ENCODE measurements at places on chromosomes 11 and 22. TPM values are rescaled to one million over a fixed set of nuclear protein-coding genes. Genes with fewer than 3 reads are reported as not detected.

DNA sequence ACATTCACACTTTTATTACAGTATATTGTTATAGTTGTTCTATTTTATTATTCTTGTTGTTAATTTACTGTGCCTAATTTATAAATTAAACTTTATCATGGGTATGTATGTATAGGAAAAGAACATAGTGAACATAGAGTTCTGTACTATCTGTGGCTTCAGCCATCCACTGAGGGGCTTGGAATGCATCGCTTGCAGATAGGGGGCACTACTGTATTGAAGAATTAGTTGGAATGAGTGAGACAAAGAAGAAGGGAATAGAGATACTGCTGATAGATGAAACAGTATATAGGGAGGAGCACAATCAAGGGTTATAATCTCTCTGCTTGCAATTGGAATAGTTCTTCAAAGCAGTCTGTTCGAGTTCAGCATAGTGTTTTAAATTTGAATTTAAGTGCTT is 432.2 kb downstream of the RAB38 start:
- DNase-seq, result peak; percentile 47

DNA sequence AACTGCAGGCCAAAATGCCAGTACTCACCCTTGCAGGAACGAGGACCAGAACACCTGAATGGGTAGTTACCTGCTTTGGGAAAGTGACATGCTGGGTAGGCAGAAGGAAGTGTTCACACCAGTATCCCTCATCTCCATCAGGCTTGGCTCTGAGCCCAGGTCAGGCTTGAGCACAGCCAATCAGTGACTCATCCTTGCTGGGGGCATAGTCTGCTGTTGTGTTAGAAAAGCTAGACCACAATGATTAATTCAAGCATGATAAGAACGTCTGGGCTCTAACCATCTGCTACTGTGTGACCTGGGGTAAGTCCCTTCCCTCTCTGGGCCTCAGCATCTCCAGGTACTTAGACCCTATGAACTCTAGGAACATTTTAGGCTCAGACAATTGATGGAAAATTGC is 450.4 kb downstream of the MIAT start:
- no peak for DNase-seq

- no peak for DNase-seq
These were observed 418.2 kb downstream of the METTL15 start for GRCh38 chr11:28526406-28526751.

DNA sequence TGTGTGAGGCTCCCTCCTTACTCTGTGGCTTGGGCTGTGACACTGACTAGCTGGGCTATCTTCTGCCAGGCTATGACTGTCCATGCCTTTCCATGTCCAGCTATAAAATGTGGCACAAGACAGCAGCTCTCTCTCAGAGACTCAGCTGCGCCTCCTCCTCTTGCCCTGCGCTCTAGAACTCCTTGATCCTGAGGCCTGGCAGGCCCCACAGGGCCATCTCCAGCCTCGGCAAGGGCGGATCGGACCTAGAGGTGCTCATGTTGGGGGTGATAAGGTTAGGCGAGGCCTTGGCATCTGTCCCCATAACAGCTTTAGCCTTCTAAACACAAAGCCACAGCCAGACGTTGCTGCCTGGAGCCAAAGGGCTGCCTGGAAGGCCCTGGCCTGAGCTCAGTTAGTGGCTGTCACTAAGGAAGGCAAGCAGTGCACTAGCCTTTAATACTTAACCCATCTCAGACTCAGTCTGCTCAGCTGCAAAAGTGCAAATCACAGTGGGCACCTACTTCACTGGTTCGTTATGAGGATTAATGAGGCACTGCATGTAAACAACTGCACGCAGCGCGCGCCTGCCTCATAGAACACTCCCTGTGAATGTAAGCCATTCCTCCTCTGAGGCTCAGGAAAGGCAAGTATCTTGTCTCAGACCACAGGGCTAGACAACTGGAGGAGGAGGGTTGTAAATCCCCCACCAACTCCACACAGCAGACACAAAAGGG is 1.2 kb downstream of the GUCD1 start:
- DNase-seq, result peak; percentile 5

DNA sequence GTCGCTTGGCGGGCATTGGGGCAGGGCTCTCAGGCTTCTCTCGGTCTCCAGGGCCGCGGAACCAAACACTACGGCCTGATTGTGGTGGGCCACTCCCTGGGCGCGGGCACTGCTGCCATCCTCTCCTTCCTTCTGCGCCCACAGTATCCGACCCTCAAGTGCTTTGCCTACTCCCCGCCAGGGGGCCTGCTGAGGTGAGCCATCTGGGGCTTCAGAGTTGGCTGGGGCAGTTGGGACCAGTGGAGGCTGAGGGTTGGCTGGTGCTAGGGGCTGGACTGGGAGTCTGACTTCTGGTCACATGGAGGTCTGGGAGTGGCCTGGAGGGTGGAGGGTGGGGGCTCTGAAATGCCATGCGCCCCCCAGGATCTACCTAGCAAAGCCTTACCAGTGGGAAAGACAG is 15.3 kb upstream of the MYRF start:
- DNase-seq, result no peak

DNA sequence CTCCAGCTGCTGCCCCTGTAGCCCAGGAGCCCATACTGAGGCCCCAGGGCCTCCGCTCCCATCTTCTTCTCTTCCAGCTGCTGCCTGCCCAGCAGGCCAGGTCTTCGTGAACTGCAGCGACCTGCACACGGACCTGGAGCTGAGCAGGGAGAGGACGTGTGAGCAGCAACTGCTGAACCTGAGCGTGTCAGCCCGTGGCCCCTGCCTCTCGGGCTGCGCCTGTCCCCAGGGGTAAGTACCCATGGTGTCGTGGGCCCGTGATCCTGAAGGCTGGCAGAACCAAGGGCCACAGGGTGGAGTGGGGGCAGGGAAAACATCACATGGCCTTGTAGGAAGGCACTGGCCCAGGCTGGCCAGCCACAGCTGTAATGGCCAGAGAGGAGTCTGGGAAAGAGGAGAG is 31.2 kb downstream of the OTOG start:
- DNase-seq, result no peak

DNA sequence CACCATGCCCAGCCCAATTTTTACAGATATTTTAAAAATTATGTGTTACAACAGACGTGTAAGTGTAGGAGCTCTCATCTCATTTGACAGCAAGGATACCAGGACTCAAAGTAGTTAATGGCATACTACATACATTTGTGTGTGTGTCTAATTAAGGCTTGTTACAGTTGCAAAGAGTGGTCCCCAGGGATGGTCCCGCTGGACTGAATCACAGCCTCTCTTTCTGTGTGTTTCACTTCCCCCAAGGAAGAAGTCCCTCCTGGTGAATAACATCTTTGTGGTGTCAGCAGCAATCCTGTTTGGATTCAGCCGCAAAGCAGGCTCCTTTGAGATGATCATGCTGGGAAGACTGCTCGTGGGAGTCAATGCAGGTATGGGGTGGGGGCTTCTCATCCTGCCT is 17.2 kb downstream of the SLC2A11 start:
- DNase-seq, result no peak

- DNase-seq, result peak; percentile 50
These were observed 7.1 kb downstream of the PRPF19 start for GRCh38 chr11:60899046-60899936.

The C11orf86 gene
- total RNA-seq, result not detected

The ACRV1 gene
- total RNA-seq, result 0.47 TPM

The RIBC2 gene
- 0.59 TPM for total RNA-seq

The ARHGAP20 gene
- total RNA-seq, result not detected

The PGGHG gene
- total RNA-seq, result 20.5 TPM

The SLC25A45 gene
- total RNA-seq, result 0.47 TPM
